ENCODE measurements at places on chromosomes 16 and 17.

DNA sequence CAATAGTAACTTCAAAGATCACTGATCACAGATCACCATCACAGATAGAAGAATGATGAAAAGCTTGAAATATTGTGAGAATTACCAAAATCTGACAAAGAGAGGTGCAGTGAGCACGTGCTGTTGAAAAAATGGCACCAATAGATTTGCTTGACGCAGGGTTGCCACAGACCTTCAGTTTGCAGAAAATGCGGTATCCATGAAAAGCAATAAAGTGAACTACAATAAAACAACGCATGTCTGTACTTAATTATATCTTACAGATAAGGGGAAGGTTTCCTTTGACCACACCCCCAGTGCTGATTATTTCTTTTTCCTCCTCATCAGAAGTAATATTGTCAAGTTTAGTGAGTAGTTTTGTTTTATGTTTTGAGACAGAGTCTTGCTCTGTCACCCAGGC is 21.1 kb upstream of the PYDC1 start:
- DNase-seq = no peak

- no peak for DNase-seq
Observed at GRCh38 chr17:34246446-34246845, 8.6 kb upstream of the CCL2 start.

DNA sequence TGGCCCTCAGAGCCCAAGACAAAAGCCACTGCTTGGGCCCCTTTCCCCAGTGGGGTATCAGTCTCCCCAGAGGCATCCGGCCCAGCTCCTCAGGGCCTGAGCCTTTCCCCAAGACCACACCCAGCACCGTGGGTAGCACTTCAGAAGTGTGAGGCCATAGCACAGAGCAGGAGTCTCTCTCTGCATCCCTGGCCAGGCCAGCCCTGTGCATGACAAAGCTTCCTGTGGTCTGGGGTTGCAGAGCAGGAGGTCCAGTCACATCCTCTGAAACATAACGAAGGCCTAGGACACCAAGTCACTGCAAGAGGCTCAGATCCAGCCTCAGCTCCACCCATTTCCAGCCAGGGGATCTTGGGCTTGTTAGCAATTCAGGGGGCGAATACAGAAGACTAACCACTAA is 56.8 kb upstream of the ZNF423 start:
- no peak for DNase-seq

DNA sequence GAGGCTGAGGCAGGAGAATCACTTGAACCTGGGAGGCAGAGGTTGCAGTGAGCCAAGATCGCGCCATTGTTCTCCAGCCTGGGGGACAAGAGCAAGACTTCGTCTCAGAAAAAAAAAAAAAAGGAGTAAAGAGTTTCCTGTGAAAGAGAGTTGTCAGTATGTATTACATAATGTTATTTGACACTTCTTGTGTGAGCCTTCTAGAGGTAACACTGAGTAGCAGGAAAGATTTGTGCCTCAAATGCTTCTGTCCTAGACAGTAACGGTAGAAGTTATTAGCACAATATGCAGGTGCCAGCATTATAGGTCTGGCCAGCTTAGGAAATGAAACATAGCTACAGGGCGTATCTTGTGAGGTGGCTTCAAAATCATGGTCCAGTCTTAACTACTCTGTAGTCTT is 6.2 kb downstream of the RPS6KB1 start:
- DNase-seq = no peak

GRCh38 chr16:65667011-65667578 is 545.2 kb upstream of the CDH11 start:
- DNase-seq = no peak

GRCh38 chr17:40469805-40470675 is 26.8 kb downstream of the IGFBP4 start:
- DNase-seq = no peak

GRCh38 chr16:22322741-22323140 is 25.5 kb downstream of the POLR3E start:
- DNase-seq = no peak

GRCh38 chr16:88264641-88265285 is 118.0 kb upstream of the ZNF469 start:
- DNase-seq = peak; percentile 70

DNA sequence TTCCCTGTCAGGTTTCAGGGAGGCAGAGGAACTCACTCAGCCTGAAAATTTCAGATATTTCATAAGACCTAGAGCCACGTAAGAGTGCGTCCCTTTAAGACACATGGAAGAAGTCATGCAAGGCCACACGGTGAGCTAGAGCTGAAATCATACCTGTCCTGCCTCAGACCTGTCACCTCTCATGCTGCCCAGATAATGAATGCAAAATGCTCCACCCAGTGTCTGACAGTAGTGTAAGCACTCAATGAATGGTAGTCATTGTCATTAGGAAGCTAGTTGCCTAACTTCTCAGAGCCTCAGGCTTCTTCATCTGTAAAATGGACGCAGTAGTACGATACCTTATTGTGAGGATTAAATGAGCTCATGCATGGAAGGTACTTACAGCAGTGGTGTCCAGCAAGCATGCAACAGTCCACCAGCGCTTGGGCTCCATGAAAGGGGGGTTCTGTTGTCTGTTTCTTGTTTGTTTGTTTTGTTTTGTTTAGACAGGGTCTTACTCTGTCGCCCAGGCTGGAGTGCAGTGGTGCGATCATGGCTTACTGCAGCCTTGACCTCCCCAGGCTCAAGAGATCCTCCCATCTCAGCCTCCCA is 60.7 kb downstream of the WSB1 start:
- no peak for DNase-seq

- DNase-seq = no peak
Observed at GRCh38 chr16:86384263-86384649, 126.1 kb upstream of the FOXF1 start.

GRCh38 chr16:79391395-79391794 is 209.1 kb downstream of the MAF start:
- DNase-seq = no peak

All from GM13977 (cell line).